IPS DF 6.9 (cell line): ENCODE measurements at places on chromosomes 12 and 14.

DNA sequence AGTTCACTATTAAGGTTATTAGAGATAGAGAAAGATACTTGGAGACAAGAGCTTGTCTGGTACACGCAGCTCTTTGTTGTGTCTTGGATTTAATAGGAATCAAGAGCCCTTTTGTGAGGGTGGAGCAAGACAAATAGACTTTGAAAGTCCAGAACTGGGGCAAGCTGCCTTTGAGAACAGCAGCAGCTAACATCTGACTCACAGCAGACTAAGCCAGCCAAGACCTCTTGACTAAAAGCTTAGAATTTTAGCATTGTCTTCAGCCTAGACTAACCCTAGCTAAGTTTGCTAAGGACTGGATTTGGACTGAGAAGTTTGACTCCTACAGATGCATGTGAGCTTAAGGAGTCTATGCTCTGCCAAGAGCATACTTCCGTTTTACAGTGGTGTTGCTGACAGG, 201.9 kb upstream of the RBM19 start:
- DNase-seq: no peak

DNA sequence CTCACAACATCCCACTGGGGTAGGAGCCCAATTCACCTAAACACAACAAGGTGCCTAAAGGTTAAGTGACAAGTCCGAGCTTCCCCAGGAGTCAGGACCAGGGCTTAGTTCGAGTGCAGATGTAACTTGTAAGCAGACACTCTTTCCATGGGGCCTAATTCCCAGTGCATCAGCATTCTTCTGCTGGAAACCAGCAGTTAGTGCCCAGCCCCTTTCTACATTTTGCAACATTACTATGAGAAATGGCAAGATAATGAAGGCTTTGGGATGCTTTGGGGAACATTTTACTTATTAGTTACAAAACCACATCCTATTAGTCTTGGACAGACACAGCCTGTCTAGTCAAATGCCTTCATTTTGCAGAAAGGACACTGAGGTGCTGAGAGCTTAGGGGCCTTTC, 179.8 kb downstream of the CALM1 start:
- DNase-seq: no peak

DNA sequence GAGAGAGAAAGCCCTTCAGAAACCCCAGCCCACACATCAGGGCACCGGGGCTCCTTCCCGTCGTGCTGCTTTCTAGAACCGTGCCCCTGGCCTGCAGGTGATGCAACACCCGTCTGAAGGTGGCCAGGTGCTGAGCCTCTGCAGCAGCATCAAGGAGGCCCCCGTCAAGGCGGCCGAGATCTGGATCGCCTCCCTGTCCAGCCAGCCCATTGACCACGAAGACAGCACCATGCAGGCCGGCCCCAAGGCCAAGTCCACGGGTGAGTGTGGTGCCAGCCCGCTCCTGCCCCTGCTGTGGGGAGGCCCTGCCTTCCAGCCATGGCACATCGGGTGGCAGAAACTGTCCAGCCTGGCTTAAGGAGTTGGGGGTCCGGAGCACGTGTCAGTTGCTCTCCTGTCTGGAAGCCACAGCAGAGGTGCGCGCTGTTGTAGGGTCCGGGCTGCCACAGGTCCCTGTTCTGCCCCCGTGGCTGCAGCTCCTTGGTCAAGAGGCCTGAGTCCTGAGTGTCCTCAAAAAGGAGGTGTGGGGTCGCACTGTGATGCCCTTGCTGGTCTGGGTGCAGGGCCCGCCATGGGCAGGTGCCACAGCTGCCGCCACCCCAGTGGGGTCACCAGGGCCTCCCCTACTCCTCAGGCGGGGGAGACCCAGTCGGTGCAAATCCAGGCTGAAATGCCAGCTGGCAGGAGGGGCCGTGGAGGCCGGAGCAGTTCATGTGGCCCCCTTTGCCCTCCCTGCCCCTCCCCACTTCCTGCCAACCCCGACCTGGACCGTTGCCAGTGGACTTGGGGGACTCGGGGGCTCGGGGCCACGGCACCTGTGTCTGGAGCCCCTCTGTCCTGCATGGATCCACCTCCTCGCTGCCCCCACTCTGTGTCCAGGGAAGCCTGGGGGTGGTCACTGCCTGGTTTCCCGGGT, 31.0 kb upstream of the TEX22 start:
- DNase-seq: no peak

GRCh38 chr12:104486943-104487819, 30.4 kb downstream of the CHST11 start:
- DNase-seq: no peak

GRCh38 chr12:57630891-57631433, 2.0 kb downstream of the B4GALNT1 start:
- DNase-seq: no peak
